ENCODE measurements at places on chromosomes 6 and 20.

DNA sequence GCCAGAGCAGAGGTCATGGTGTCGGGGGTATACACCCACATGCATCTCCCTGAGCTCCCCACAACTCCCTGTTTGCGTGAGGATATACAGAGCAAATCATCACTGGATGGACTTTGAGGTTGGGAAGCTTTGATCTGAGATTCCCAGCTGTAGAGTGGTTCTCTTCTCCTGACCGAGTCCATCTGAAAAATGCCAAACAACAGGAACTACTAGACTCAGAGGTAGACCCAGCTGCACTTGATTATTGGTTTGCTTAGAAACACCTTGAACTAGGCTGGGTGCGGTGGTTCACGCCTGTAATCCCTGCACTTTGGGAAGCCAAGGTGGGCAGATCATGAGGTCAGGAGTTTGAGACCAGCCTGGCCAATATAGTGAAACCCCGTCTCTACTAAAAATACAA, 125.0 kb downstream of the UNC5CL start:
- DNase-seq: no peak

DNA sequence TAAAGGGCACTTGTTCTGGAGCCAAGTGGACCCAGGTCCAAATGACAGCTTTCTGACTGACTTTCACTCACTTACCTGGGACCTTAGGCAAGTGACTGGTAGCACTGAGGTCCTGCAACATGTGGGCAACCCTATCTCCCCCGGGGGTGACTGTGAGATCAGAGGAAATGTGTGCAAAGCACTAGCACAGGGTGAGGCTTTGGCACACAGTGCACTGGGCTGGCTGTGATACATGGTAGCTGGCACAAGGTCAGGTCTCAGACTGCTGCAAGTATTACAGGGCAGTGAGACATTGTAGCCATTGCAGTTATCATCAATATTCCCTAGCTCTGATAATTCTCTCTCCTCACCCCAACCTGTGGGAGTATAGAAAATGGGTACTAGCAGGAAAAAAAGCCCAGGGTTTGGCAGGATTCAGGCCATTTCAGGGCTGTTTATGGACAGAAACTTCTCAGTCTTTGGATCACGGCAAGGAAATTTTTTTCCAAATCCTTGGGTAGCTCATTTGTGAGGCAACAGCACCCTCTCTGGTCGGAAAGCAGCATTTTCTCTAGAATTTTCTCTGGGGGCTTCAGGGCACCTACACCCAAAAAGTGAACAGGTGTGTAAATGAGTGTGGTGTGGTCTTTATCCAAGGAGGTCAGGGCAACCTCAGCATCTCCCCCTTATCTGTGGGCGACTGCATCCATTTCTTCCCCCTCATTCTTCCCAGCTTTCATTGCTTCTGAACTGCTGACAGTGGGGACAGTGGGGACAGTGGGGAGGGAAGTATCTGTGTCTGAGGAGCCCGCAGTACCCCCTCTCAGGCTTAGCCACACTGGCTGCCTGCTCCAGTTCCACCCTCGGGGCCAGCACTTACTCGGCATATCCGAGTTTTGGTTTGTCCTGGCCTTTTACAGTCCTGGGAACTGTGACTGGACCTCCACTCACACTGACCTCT, 148.7 kb upstream of the PHACTR3 start:
- DNase-seq: peak; percentile 34

DNA sequence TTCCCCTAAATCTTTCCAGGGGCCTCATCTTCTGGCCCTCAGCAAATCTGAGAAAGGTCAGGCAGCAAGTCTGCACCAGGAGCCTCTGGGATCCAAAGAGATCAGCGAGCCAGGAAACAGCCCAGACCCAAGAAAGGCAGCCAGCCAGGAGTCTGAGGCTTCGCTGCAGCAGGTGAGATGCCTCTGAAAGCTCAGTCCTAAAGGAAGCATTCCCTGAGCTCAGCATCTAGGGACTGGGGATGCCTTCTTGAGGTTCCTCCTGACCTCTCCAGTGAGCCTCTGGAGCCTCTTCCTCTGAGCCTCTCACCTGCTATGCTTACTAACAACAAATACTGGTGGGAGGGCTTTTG, 118.8 kb upstream of the MAFB start:
- no peak for DNase-seq

GRCh38 chr6:25124216-25124715, 154.9 kb upstream of the CARMIL1 start:
- DNase-seq: no peak

- no peak for DNase-seq
Observed at GRCh38 chr6:27149150-27149549, 98.4 kb upstream of the PRSS16 start.

GRCh38 chr6:42782689-42783176, 881 bp downstream of the BICRAL start:
- peak; percentile 89 for DNase-seq

DNA sequence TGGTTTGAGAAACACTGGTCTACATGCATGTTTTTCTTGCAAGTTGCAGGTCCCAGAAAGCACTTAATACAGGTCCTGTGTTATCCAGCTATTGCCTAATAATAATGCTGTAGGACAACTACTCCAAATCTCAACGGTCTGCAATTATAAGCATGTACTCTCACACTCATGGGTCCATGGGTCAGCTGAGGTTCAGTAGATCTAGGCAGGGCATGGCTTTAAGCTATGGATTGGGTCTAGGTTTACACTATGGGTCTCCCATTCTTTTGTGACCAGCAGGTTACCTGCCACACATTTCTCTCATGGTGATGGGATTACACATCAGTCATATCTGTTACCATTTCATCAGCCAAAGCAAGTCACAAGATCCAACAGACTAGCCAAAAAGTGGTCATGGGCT, 13.9 kb downstream of the ISM1 start:
- no peak for DNase-seq

DNA sequence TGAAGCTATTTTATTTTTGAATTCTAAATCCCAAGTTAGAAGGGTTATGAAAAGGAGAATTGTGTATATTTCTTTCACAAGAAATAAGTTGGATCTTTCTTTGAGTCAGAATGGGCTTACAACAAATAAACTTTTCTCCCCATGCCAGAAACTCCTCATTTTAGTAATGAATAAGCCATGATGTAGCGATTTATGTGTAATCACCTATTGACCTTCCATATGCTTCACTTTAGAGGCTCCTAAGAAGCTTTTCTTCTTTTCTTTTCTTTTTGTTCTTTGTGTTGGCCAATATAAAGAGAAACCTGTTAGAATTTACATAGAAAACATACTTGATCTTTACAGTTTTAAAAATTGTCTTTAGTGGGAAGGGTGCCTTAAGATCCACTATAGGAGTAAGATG, 370.2 kb downstream of the UTRN start:
- DNase-seq: no peak

GRCh38 chr6:13014504-13015378, 298.2 kb downstream of the PHACTR1 start:
- DNase-seq: no peak

- no peak for DNase-seq
Observed at GRCh38 chr20:8457978-8458377, 325.9 kb downstream of the PLCB1 start.

DNA sequence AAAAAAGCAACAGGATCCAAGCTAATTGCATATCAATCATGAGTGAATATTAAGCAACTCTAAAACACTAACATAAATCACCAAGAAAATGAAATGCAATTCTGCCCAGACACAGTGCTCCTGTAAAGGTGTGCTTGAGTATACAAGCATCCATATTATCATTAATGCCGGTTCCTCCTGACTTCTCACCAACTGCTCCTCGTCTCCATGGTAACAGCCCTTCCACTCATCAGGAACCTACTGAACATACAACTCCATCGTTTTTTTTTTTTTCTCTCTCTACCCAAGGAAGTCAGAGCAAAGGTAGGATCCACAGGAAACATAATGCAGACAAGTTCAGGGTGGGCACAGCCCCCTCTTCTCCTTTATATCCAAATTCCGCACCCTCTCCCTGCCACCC, 12.4 kb downstream of the GABBR1 start:
- DNase-seq: no peak

GRCh38 chr6:82076916-82077315, 170.6 kb downstream of the IBTK start:
- DNase-seq: no peak

GRCh38 chr20:42945234-42945994, 244.3 kb downstream of the PTPRT start:
- no peak for DNase-seq

GRCh38 chr6:56637640-56638039, 5.0 kb downstream of the DST start:
- DNase-seq: no peak

DNA sequence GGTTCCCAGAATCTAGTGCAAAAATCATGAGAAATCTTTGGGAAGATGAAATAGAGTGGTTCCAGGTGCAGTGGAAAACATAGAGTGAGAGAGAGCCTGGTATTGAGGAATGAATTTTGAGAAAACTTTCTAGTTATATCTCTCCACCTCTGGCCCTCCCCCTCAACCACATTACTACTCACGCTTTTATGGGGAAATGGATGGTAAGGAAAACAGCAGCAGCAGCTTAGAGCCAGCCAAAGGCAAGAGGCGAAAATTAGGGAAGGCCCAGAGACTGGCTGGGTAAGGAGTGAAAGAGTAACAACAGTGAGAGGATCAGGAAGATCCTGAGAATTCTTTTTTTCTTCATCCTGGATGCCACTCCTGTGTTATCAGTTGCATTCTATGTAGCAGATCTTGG, 187.9 kb upstream of the ECI2 start:
- no peak for DNase-seq

GRCh38 chr20:33312583-33312982, 29.6 kb downstream of the BPIFB1 start:
- DNase-seq: no peak

DNA sequence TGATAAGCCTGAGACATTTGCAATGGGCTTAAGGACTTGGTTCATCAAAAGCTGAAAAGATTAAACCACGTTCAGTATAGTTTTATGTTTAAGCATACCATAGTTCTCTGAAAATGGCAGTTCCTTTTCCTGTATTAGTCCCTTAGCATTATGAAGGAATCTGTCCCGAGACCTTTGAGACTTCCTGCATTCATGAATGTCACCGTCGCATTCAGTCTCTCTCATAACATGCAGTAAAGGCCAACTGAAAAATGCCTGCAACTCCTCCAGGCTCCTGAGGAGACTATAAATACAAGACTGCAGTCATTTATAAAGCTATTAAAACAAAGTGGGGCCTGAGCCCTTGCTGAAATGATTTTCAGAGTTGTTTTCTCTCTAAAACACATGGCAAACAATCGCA, 129.1 kb downstream of the SYCP2 start:
- DNase-seq: no peak

DNA sequence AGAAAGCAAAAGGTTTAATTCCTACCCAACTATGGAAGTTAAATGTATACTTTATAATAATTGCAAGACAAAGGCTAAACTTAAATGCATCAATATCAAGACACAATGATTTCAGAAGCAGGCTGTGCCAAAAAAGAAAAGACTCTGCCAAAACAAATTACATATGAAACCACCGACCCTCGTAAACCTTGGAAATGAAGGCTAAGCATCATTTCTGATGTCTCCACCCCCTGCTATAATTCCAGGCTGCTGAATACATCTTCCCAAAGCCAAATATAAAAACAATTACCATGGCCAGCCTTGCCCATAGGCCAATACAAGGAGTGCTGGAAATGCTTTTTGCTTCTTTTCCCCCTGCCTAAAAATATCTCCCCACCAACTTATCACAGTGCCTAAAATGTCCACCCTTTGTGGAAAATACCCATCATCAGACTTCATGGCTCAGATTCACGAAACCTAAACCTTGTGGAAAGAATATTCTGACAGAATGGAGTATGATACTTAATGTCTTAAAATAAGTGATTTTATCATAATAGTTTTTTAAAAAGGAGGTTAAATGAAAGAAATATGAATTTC, 37.4 kb downstream of the RCAN2 start:
- DNase-seq: no peak

DNA sequence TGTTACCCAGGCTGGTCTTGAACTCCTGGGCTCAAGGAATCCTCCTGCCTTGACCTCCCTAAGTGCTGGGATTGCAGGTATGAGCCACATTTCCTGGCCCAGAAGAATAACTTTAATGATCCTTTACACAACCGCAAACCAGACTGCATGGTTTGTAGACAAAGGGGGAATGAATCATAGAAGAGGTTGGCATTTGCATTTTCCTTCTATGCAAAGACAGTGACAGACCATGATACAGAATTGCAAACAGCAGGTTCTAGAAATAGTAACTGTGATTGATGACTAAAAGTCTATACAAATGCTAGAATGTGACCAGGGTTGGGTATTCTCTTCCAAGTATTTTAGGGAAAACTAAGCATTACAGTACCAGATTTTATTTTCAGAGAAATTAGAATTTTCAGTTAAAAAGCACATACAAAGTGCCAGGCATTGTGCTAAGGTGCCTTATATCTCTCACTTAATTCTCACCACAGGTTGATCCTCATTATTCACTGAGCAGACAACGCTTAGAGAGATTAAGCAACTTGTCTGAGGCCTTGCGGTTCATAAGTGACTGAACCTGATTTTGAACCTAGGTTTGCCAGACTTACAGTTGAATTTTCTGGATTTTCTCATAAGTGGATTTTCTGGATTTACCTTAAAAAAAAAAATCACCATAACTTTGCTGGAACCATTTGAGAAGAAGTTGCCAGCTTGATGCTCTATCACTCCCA, 146.6 kb downstream of the ZFAND3 start:
- no peak for DNase-seq

GRCh38 chr6:130716466-130716865, 110.7 kb upstream of the SMLR1 start:
- no peak for DNase-seq

- no peak for DNase-seq
Observed at GRCh38 chr6:9484091-9484490, 930.8 kb downstream of the TFAP2A start.

- DNase-seq: no peak
Observed at GRCh38 chr6:151239603-151240035, at the start of gene AKAP12. Gene AKAP12, plus strand, starts transcription at chr6:151239967. Its CDS starts 596 bp downstream, at chr6:151240563.
